ENCODE measurements at places on chromosomes 3 and 15.

GRCh38 chr3:125214738-125215137, 2.2 kb upstream of the SLC12A8 start:
- no peak for DNase-seq

DNA sequence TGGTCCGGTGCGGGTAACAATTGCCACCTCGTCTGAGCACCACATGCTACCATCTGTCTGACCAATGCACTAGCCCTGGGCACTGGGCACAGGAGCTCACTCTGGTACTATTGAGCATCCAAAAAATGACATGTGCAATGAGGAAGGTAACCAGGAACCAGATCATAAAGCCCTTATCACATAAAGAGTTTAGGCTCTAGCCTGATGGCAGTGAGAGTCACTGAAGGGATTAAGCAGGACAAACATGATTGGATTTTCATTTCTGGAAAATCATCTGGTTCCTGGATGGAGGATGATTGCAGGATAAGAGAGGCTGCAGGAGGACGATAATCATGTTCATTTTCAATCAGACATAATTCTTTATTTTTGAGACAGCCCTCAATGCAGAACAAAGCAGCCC, 12.4 kb downstream of the NDUFB4 start:
- no peak for DNase-seq

- DNase-seq = no peak
Observed at GRCh38 chr3:138825336-138825735, 9.4 kb downstream of the PIK3CB start.

GRCh38 chr15:80841541-80841940, 62.4 kb downstream of the CEMIP start:
- no peak for DNase-seq

- no peak for DNase-seq
Observed at GRCh38 chr3:13671482-13672233, 122.7 kb downstream of the FBLN2 start.

- DNase-seq = no peak
Observed at GRCh38 chr3:53030619-53031449, 15.0 kb downstream of the SFMBT1 start.

DNA sequence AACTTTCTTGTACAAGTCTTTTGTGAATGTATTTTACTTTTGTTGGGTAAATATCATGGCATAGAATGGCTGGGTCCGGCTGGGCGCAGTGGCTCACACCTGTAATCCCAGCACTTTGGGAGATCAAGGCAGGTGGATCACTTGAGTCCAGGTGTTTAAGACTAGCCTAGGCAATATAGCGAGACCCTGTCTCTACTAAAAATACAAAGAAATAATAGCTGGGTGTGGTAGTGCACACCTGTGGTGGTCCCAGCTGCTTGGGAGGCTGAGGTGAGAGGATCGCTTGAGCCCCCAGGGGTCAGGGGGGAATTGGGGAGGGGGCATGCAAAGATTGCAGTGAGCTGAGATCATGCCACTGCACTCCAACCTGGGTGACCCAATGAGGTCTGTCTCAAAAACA, 52.9 kb downstream of the ANP32A start:
- DNase-seq = no peak

DNA sequence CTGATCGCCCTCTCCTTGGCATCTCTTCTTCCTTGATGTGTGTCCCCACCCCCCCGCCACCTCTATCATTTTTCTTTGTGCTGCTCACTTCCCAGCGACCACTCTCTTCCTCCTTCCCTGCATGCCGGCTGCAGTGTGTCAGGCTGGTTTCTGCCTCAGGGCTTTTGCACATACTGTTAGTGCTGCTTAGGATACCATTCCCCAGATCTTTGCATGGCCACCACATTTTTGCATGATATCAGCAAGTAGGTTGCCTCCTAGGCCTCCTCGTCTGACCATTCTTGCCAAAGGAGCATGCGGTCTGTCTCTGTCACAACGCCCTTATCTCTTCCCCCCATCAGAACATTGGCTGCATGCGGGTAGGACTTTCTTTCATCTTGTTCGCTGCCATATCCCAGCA, 12.5 kb downstream of the FBLN2 start:
- DNase-seq = no peak

DNA sequence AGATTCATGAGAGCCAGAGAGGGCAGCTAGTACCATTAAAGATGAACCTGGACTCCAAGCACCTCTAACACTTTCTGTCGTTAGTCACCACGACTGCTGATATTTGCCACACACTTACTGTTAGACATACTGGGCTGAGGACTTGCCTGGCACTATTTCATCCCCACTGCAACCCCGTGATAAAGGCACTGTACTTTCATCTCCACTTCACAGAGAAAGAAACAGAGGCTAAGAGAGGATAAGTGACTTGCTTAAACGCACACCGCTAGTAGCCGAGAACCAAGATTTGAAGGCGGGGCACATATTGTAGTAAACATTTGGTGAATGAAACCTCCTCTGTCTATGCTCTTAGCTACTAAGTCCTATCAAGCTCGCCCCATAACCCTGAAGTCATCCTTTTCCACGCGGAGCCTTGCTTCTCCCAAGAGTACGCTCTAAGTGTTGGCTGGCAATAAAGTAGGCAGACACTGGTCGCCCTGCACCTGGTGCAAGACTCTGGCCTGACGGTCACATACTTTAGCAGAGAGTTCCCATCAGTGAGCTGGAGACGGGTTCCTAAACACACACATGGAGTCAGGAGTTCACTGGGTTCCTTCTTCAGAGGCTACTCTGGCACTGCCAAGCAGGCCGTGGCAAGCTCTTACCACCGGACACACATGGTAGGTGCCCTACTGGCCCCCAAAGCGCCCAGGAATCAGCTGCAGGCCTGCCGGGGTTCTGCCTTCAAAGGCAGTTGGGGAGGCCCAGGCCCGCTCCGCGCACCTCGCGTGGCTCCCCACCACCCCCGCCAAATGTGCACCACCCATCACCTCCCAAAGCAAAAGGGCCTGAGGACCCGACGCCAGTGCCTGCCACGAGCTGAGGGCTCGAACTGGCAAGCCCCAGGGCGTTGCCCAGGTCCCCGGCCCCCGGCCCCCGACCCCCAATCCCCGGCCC, 951 bp downstream of the POMGNT2 start:
- no peak for DNase-seq

- no peak for DNase-seq
Observed at GRCh38 chr3:188180114-188180513, 26.2 kb downstream of the LPP start.

- no peak for DNase-seq
Observed at GRCh38 chr3:43866529-43867353, 176.0 kb downstream of the ABHD5 start.

- no peak for DNase-seq
Observed at GRCh38 chr3:104831071-104831470, 535.6 kb upstream of the ALCAM start.

- DNase-seq = no peak
Observed at GRCh38 chr3:29534006-29534405, 253.1 kb downstream of the RBMS3 start.

DNA sequence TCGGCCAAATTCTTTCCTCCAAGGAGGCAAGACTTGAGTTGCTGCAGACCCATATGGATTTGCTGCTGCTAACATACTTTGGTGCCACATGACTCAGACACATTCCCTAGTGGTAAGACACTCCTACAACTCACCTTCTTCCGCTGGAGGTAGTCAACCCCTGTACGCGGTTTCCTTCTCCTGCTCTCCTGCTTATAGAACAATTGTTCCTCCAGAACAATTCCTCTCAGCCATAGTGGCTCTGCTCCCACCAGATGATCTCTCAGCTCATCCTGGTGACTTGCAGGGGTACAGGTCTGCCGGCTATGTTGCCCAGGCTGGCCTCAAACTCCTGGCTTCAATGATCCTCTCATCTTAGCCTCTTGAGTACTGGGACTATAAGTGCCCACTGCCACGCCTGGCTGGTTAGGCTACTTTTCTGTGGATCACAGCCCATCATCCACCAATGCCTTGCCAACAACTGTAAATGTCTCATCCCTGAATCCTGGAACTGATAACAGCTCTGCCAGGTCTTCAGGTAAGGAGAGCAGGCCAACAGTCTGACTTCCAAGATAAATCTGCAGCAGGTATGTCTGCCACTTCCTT, 2.4 kb upstream of the CXCR6 start:
- DNase-seq = no peak

- peak; percentile 42 for DNase-seq
Observed at GRCh38 chr3:160413613-160414248, 14.3 kb downstream of the SMC4 start.

- DNase-seq = no peak
Observed at GRCh38 chr3:62020706-62021105, 352.6 kb downstream of the FEZF2 start.

DNA sequence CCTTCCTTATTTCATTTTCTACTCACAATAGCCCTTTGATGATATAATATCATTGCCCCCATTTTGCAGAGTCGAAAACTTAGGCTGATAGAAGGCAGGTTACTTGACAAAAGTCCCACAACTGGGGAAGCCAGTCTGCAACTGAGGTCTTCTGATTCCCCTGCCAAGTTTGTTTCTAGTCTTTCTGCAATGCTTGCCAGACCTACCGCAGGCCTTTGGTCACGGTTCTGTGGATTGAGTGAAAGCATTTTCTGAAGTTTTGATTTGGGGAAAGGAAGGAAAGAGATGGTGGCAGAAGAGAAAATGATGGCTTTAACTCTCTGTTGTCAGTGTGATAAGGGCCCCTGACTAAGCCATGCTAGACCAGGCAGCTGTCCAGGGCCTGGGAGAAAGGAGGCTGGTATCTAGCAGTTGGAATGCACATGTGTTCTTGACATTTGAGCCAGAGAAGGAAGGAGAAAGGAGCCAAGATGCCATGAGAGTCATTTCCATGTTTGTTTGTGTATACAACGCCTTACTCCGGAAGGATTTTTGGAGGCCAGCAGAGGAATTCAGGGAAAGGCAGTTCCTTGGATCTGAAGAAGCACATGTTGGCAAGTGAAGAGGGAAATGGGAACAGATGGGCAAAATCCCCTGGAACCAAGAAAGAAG, 29.9 kb downstream of the FAH start:
- no peak for DNase-seq
